ENCODE measurements at places on chromosomes 4 and X. TPM values are rescaled to one million over a fixed set of nuclear protein-coding genes. Genes with fewer than 3 reads are reported as not detected.

SYP gene
- 1.8 TPM for total RNA-seq

NAT8L gene
- 8.2 TPM for total RNA-seq

TCEAL2 gene
- total RNA-seq: not detected

TMPRSS11D gene
- total RNA-seq: not detected

TRIML1 gene
- not detected for total RNA-seq

MTCP1 gene
- 1.1 TPM for total RNA-seq

SH3D19 gene
- total RNA-seq: 26.2 TPM

RADX gene
- total RNA-seq: 0.83 TPM
